ENCODE measurements at places on chromosomes 4 and X.

- no peak for DNase-seq
These were observed 29.8 kb downstream of the RAI2 start for GRCh38 chrX:17831255-17831654.

- DNase-seq: peak; percentile 13
These were observed 187.5 kb downstream of the QDPR start for GRCh38 chr4:17324386-17324830.

DNA sequence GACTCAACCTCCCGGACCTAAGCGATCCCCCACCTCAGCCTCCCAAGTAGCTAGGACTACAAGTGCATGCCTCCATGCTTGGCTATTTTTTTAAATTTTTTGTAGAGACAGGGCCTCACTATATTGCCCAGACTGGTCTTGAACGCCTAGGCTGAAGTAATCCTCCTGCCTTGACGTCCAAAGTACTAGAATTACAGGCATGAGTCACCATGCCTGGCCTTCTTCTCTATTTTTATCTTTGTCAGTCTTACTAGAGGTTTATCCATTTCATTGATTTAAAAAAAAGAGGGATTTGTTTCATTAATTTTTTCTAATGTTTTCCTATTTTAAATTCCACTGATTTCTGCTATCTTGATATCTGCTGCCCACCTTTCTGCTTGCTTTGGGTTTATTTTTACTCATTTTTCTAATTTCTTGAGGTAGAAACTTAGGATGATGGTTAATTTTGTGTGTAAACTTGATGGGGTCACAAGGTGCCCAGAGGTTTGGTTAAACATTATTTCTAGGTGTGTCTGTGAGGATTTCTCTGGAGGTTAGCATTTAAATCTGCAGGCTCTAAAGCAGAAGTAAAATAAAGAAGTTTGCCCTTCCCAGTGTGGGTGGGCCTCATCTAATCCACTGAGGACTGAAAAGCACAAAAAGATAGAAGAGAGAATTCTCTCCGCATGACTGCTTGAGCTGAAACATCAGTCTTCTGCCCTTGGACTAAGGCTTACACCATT lies 116.2 kb upstream of the DCLK2 start:
- DNase-seq: no peak

- no peak for DNase-seq
These were observed 25.6 kb downstream of the CD99L2 start for GRCh38 chrX:150872773-150873336.

DNA sequence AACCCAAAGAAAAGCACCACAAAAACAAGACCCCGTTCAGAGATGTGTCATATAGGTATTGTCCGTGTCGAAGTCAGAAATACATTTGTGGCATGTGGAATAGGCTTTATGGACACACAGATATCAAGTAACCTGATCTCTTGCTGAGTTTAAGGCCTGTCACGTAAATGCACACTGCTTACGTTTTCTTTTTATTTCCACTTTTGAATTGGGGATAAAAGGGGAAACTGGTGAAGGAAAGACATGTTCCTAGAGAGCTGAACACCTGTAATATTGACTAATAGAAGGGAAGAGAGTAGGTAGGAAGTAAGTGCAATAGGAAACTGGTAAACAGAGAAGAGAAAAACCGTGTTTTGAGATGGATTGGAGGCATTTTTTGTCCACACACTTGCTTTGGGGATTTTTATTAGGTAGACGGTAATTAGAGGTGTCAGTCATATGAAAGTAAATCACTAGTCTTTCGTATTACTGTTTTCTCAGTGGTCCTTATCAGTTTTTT lies 24.9 kb downstream of the TMEM131L start:
- DNase-seq: no peak

DNA sequence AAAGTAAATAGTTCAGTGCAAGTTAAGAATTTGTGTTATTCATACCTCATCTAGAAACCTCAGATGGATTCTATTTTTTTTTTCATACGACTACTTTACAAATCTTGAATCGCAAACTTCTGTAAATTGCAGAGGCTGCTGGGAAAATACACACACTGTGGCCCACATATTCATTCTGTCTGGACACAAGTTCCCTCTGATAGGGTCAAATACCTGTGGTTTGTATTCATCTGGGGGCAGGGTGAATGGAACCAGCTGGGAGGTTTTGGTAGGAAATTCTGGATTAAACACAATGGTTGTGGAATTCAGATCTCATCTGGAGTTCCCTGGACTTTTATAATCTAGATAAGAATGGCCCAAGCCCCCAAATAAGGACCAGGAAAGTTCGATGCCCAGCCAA lies 56.2 kb downstream of the SPATA18 start:
- DNase-seq: no peak

DNA sequence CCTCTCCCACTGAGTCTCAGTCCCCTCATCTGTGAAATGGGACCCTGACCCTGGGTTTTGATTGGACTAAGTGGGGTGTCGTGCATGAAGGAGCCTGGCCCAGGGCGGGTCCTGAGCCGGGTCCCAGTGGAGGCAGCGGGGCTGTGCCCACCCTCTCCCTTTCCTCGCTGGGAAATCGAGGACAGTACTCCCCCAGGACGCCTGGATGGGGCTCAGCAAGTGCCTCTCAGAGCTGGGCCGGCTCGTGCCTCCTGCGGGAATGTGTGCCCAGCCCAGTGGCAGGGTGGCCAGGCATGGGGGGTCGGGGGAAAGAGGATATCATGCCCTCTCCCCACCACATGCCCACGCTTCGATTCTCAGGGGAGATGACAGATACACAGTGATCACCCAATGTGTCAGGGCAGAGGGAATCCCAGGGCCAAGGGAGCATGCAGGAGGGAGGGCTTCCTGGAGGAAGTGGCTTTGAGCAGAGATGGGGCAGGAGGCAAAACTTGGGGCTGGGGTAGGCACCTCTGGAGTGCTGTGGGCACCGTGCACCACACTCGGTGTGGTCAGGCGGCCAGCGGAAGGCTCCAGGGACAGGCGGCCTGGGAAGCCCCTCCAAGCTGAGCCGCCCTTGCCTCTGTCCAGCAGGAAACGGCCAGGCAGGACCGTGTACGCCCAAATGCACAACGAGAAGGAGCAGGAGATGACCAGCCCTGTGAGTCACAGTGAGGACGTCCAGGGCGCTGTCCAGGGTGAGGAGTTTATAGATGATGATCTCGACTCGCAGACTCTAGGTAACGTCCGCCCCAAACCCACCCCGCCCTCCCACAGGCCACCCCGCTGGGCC lies 203.0 kb downstream of the AFAP1 start:
- DNase-seq: no peak

GRCh38 chrX:40310016-40310415 lies 212.3 kb upstream of the BCOR start:
- no peak for DNase-seq

GRCh38 chr4:83011689-83012199 lies 1.1 kb upstream of the LIN54 start:
- DNase-seq: no peak

DNA sequence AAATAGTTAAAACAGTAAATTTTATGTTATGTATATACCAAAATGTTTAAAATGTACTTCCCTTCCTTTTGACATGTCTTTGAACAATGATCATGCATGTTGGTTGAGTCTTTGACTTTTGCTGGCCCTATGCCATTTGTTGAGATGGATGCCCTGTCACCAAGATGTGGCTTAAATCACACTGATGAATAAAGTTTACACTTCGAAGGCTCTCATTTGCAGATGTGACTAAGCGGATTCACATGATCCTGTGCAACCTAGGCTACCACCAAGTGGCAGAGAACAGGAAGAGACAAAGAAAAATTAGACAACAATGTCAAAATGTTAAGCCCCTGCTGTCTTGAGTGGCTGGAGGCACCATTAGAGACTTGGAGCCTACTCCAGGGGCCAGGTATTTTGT lies 139.9 kb downstream of the RAB28 start:
- no peak for DNase-seq

GRCh38 chrX:20965270-20966044 lies 408.8 kb upstream of the CNKSR2 start:
- DNase-seq: no peak

- no peak for DNase-seq
These were observed 160.0 kb downstream of the SMIM20 start for GRCh38 chr4:26073886-26074560.

DNA sequence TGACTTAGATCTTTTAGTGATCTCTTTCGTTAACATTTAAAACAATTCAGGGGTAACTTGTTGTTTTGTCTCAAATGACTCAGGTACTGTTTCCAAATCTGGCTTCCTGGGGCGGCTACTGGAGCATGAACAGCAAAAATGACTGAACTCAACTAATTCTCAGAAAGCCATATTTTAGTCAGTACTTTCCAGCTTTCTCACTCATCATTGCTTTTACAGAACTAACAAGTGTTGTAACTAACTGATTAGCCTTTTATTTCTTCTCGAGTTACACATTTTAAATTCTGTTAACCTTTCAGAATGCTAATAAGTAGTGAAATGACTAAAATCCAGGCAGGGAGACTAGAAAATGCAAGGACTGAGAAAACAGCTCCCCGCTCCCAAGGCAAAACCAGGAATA lies 55.3 kb downstream of the JADE3 start:
- no peak for DNase-seq

- DNase-seq: no peak
These were observed 80.8 kb upstream of the ACSL1 start for GRCh38 chr4:184906480-184907097.

DNA sequence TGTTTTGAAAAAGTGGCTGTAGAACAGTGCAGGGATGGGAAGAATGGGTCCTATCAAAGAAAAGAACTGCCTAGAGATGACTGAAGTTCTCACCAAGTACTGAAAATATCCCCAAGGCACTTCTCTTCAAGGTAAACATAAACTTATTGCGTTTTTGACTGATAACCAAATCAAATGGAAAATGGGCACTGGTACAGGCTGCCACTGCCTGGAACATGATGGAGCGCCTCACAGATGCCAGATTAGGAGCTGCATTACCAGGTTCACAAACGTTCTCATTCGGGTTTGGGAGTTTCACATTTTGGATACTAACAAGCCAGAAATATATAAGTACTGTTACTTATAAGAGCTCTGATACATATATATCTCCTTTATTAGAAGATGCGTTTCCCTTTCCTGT lies 141.3 kb downstream of the CBR4 start:
- DNase-seq: no peak

DNA sequence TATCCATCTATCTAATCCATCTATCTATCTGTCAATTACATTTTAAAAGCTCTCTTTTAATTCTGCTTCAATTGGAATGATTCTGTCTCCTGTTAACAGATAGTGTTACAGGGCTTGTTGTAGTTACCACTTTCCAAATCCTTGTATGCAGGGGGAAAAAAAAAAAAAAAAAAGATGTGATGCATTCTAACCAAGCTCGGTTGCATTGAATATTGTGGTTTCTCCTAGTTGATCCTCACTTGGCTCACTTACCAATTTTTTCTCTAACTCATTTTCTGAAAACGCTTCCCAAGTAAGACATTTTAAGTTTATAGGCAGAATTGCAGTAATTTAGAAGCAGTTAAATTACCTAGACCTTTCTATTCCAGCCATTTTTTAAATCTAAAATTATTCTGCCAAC lies 327.9 kb upstream of the PITX2 start:
- no peak for DNase-seq

DNA sequence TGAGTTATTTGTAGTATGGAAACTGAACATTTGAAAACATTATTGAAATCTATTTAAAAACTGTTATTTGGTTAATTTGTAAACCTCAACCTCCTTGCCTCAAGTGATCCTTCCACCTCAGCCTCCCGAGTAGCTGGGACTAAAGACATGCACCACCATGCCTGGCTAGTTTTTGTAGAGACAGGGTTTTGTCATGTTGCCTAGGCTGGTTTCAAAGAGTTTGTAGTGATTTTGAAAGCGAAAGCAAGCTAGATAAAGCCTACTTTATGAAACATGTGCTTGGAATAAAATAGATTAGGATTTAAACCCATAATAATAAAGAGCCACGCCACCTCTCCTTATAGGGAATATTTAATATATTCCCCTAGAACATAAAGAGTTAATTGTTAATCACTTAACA lies 23.5 kb downstream of the ARSJ start:
- DNase-seq: no peak

GRCh38 chr4:185394568-185395237 lies 1.0 kb downstream of the LRP2BP start:
- no peak for DNase-seq

DNA sequence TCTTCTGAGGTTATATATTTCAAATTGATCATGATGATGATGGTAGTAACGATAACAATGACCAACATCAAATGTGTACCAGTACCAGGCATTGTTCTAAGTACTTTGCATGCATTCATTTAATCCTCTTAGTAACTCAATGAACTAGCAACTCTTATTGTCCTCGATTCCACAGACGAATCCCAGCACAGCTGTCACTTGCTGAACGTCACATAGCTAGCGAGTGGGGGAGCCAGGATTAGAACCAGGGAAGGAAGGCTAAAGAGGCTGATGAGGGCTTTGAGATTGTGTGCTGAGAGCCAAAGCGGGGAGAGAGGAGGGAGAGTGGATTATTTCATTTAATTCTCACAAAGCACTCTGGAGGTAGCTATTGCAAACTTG lies 103.6 kb downstream of the PHOX2B start:
- DNase-seq: no peak

DNA sequence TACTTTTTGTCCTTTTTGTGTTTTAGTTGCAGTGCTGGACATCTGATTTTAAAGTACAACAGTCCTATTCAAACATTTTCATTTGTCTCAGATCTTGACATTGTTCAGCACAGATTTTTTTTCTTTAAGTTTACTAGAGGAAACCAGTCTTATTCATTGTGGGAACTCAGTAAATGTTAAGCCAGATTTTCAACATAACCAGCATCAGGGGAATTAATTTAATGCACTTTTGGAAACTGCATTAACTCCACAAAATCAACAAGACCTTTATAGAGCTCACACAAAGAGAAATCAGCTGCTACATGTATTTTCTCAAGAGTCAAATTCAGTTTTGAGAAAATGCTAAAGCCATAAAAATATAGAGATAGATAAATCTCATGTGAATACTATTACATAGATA lies 9.9 kb downstream of the CPE start:
- no peak for DNase-seq

GRCh38 chr4:189285377-189285776 lies 655.3 kb upstream of the FRG1 start:
- DNase-seq: no peak

GRCh38 chr4:21097026-21097425 lies 396.8 kb downstream of the PACRGL start:
- DNase-seq: no peak

DNA sequence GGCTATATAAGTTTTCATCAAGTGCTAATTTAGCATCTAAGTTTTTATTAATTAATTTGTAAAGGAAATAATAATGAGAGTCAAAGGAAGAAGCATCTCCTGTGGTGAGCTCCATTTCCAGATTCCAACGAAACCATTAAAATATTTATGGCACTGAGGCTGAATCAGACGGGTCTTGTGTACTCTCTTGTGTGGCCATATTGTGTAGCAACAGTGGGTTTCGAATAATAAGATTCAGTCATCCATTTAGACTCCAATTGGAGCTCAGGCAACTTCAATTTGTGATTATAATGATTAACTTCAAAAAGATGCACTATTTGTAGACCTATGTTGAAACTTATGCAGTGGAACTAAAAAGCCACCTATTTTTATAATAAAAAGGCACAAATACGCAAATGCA lies 82.4 kb downstream of the SNCA start:
- DNase-seq: no peak

Data from activated T-helper 9 cell treated with anti-CD3 and anti-CD28 coated beads, Interleukin-2, amount 50 U/mL, for 16 hours (primary cell).